ENCODE measurements at places on chromosomes 11 and 22.

DNA sequence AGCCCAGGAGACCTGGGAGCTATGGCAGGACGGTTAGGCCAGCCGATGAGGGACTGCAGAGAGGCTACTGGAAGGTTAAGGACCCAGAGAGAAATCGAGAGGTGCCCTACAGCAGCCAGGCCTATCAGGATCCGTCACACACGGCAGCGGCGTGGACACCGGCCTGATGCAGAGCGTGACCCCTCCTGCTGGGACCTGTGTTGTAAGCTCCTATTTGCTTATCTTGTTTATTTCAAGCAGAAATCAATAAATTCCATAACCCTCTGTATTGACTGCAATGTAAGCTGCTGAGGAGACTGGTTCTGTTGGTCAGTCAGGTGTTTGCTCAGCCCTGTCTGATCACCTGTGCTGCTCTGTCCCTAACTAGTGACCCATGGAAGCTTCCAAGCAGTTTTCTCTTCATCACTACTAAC lies 39.9 kb downstream of the PPP2R1B start:
- no peak for DNase-seq

DNA sequence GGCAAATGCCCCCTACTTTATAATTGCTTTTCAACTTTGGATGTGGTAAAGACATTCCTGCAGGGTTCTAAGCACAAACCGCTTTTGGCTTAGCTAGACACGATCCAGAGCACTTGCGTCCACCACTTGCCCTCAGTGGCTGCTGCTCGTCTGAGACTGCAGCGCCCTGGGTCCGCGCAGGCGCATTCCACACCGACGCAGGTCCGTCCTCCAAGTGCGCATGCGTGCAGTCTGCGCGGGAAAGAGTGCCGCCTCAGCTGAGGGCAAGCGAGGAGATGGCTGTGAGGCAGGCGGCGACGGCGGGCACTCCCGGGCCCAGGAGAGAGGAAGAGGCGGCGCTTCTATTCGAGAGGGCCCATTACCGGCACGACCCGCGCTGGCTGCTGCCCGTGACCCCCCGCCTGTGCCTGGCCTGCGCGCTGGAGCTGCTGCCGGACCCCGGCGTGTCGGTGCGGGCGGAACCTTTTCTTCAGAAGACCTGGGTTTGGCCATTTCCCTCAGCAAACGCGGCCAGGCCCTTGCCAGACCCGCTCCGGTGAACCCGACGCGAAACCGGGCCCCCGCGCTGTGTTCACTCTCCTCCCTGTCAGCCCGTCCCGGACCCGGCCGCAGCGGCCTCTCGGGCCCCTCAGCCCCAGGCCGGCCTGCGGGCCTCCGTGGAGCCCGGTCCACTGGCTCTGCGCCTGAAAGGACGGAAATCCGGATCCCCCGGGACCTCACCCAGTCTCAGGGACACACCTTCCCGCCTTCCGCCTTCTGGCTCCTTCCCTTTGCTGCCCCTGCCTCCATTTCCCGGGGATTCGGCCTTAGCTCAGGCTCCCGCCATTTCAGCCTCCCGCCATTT lies at the start of gene MEI1:
Gene MEI1, plus strand, starts transcription at position 240 of the 844 bp plus-strand sequence. Its CDS starts 36 bp downstream, at position 276.
- peak; percentile 75 for DNase-seq

GRCh38 chr11:125211191-125211947 lies 46.8 kb downstream of the PKNOX2 start:
- DNase-seq, result peak; percentile 8

DNA sequence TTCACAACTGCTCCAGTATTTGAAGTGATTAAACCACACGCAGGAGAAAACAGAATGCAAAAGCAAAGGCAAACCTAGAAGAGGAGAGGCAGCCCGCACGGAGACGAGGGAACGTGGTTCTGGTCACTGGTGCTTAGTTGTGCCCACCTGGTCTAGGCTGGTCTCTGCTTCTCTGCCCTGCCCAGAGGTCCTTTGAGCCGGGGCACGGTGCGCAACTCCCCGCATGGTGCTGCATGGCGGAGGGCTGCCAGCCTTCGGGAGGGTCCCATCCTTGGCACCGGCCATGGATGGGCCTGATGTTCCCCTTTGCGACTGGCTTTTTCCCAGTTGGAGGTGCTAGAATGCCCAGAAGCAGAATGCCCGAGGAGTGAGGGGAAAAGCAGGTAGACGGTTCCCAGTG lies 46.1 kb downstream of the KCNC1 start:
- DNase-seq, result no peak

GRCh38 chr11:33691066-33691864 lies 9.4 kb downstream of the C11orf91 start:
- no peak for DNase-seq

DNA sequence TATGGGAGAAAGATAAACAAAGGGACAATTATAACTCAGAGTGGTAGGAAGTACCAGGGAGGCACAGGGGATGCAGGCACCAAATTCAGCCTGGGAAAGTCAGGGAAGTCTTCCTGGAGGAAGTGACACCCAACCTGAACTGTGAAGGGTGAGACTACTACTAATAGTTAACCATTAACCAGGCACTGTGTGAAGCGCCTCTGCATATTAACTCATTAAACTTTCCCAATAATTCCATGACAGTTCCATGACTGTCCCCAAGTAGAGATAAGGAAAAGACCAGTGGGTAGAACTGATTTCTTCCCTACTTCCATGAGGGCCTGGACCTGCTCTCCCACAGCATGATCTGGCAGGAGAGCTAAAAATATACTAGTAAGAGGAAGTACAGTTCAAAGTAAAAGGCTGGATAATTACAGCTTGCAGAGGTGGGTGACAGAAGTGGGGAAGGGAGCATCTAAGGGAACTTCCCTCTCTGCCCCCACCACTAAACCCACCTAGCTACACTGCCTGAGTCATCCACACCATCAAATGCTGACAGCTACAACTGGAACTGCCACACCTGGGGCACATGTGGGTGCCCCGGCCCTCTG lies 4.7 kb upstream of the AP1B1 start:
- DNase-seq, result no peak

- no peak for DNase-seq
Observed at GRCh38 chr11:95241681-95242081, 10.7 kb upstream of the SESN3 start.

DNA sequence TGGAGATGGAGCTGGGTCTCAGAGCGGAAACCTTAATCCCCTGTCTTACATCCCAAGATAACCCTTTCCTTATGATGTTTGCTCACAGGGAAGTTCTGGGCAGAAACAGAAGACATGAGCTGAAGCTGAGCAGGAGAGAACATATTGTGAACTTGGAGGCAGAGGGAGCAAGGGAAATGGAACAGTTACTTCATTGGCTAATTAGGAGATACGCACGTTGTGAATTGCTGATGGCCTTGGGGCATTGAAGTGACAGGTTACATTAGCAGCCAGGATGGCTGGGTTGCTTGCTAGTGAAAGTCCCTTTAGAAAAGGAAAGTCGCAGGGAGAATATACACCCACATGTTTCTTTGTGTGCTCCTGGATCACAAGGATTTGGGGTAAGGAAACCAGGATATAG lies 48.7 kb downstream of the TENM4 start:
- DNase-seq, result no peak

- DNase-seq, result peak; percentile 23
Observed at GRCh38 chr11:68315171-68315920, 3.0 kb downstream of the LRP5 start.

- DNase-seq, result no peak
Observed at GRCh38 chr11:62922653-62923431, 1.7 kb upstream of the CHRM1 start.

DNA sequence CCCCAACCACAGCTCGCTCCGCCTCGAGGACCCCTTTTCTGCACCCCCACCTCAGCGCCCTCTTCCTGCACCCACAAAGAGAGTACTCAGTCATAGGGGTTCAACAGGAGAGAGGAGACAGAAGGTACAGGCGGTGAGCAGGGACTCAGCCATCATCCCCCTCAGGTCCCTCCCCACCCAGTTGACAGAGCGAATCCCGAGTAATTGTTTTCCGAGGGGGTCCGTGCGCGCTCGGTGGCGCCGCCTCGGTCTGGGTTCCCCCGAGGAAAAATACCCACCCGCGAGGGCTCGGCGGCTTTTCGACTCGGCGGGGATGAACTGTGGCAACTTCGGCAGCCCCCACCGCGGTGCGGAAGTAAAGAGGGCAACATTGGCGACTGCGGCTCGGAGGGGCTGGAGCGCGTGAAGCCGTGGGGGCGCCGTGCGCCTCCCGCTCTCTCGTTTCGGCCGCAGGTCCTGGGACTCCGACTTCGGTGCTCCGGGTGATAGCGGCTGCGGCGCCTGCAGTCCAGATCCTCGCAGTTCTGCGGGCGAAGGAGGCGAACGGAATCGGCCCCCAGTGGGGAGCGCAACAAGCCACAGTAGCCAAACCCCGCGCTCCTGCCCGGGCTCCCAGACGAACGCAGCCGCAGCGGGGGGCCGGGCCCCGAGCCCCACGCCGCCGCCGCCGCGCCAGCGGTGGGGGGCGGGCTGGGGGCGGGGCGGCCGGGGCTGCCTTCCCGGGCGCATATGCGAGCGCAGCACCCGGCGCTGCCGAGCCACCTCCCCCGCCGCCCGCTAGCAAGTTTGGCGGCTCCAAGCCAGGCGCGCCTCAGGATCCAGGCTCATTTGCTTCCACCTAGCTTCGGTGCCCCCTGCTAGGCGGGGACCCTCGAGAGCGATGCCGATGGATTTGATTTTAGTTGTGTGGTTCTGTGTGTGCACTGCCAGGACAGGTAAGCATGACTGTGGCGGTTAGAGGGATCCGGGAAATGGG lies at the start of gene NELL1:
Gene NELL1, plus strand, starts transcription at position 743 of the 976 bp plus-strand sequence.
- DNase-seq, result no peak

DNA sequence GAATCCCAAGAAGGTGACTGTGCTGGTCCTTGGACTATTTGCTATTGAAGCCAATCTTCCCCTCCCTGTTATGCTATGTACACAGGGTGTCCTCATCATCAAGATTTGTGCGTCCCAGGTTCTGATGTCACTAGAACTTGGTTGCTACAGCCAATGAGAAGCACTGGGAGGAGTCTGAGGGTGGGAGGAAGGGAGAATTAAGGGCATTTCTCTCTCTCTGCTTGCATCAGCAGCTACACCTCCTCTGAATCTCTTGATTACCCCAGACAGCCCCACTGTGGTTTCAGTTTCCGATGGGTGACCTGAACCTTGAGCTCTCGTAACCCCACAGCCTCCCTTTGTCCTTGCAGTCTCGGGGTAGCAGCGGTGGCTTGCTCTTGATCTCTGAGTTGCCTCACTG lies 212.4 kb upstream of the SESN3 start:
- DNase-seq, result no peak

- DNase-seq, result peak; percentile 57
Observed at GRCh38 chr11:60334005-60334620, 7.1 kb downstream of the MS4A6E start.

GRCh38 chr22:48553119-48553518 lies 1274.6 kb downstream of the BRD1 start:
- no peak for DNase-seq

DNA sequence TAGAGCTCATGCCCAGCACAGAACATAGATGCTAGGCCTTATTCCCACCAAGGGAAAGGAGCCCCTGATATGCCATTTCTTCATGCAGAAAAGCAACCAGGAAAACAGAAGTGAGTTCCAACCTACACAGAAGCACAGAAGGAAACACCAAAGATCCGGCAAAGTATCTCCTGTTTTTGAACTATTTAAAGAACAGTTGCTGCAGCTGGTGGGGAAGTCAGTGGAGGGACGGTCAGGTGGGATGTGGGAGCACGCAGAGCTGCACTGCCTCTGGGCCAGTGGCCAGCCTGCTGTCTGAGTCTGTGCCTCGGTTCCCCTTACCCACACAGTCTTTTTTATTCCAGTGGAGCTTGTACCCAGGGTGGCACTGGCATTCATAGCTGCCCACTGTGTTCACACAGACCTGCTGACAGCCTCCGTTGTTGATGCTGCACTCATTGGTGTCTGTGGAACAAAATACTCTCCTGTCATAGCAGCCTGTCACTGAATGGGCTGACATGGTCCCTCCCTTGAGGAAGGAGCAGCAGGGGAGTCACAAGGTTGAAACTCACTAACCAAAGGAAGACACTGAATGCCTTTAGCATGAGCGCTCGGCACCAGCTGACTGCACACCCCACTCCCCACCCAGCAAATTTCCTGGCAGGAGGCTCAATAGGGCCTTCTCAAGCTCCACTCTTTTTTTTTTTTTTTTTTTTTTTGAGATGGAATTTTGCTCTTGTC lies 37.9 kb downstream of the SCUBE2 start:
- no peak for DNase-seq

DNA sequence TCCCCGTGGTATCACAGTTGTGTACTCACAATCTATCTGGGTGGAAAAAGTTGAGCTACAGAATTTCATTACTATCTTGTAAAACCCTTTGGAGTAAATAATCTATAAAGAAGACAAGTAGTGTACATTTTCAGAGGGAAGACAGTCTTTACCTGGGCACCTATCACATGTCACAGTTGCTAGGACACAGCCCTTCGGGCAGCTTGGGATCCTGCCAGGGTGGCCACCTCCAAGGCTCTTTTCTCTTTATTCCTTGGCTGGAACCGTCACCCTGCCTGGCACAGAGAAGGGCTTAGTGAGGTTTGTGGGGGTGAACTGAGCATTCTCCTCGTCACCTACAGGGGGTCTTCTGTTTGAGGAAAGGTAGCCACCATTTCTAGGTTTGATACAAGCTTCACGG lies 23.6 kb downstream of the LRRC74B start:
- DNase-seq, result no peak

DNA sequence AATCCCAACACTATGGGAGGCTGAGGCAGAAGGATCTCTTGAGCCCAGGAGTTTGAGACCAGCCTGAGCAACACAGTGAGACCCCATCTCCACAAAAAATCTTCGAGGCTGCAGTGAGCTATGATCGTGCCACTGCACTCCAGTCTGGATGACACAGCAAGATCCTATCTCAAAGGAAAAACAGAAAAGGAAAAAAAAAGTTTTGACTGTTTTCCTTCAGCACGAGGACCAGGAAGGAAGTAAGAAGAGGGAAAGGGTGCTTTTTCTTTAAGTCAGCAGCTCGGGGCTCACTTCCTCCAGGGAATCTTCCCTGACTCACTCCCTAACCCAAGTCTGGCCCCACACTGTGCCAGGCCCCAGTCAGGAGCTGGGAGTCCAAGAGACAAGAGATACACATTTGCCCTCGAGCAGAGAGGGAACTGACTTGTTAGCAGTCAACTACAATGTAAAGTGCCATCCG lies 14.2 kb downstream of the ARRB1 start:
- DNase-seq, result no peak

DNA sequence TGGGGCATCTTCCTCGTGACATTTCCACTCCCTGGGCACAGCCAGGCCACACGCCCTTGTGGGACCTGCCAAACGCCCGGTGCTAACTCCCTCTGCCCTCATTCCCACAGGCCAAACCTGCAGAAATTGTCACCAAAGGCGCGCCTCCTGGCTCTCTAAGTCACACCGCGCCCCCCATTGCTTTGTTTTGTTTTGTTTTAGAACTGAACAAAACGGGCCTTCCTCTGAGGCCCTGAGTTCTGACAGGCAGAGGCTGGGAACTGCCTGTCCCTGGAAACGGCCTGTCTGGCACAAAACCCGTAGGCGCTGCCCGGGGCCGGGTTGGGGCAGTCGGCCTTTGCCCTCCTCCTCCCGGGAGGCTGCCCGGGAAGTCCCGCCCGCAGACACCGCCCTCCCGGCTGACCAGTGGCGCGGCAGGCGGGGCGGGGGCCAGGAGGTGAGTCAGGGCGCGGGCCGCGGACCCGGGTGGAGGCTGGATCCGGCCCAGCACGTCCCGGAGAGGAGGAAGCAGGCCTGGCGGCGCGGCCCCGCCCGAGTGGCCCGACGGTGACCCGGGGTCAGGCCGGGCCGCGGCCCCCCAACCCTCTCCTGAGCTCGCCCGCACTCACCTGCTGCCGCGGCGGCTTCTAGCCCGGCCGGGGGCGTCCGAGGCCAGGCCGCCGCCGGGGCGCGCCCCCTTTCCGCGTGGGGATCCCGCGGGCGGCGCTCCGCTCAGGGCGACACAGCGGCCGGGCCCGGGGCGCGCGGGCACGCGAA lies 465 bp downstream of the SUN2 start:
- DNase-seq, result peak; percentile 73

- DNase-seq, result no peak
Observed at GRCh38 chr22:47236718-47237117, 474.3 kb downstream of the TBC1D22A start.

GRCh38 chr11:103530257-103530656 lies 421.0 kb downstream of the DYNC2H1 start:
- DNase-seq, result no peak

All from RWPE1 (cell line).